Activated CD4-positive, alpha-beta T cell treated with anti-CD3 and anti-CD28 coated beads for 36 hours (primary cell): ENCODE measurements at places on chromosomes 5 and 9. TPM values are rescaled to one million over a fixed set of nuclear protein-coding genes. Genes with fewer than 3 reads are reported as not detected.
A peak's percentile ranks its signal among the peaks of the same experiment; 100 is the strongest.

DMRTA1 gene
- not detected for total RNA-seq

DNA sequence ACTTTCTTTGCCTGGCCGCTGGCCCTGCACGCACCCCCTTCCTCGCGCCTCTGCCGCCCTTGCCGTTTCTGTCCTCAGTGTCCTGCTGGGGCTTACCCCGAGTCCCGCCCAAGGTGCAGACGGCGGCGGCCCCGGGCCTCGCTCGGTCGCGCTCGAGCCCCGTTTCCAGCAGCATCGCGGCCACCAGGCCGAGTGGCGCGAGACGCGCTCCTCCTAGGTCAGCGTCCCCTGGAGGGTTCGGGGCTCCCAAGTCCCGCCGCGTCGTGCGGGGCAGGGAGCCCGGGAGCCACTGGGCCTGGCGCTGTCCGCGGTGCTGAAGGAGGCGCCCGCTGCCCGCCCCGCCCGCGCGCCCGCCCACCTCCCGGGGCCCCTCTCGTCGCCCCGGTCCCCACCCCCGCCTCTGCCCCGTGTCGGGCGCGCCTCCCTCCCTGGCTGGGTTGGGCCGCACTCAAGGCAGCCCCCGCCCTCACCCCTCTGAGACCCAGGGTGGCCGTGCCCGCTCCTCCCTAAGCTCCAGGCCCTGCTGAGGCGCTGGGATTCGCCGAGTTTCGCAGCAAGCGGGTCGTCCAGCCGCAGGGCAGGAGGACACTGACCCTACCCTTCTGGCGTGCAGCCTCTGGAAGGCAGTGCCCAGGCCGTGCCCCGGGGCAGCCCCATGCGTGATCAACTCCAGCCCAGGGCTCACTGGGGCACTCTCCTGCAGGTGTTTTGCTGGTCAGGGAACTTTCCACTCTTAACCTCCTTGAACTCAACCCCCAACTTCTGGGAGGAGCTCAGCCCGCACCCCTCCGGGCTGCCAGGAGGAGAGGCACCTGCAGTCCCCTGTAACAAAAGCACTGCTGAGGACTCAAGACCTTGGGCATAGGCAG is at the start of gene LHX3:
Gene LHX3 (minus strand): TSS at position 291 of the 869 bp plus-strand sequence. CDS start 116 bp downstream, at position 175.
- H3K27ac ChIP-seq: no peak within 1 kb of the TSS
- H3K4me3 ChIP-seq: no peak within 1 kb of the TSS
- peaks cover 22% of the 10 kb centered on the region for H3K27me3 ChIP-seq
- H3K36me3 ChIP-seq: peaks cover 4% of the 10 kb centered on the region

DNA sequence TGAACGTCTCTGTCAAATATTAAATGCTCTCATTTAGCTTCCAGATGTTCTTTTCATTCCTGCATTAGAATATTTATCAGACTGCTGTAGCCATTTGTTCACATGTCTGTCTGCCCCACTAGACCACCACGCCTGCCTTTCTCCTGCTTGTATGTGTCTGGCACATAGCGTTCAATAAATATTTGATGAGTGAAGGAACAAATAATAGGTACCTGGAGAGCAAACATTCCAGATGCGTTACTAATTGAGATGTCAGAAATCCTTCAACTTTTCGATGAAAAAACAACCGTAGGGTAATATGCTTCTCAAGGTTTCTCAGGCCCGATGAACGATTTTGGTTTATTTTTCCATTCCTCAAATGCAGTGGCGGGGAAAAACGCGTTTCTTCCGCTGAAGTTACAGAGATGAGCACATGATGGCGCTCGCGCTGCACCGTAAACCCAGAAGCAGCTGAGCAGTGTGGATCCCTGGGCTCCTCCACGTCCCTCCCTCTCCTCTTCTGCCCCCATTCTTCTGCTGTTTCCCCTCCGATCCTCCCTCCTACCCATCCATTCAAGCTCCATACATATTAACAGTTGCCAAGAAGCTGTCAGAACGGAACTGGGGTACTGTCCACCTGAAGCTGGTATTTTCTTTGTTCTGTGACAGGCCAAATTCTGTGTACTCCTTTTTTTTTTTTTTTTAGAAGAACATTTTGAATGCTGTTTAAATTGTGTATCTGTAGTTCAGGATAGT is 245.4 kb downstream of the MPDZ start:
- H3K36me3 ChIP-seq: no peaks in the 10 kb centered on the region
- no peak overlapping the region for H3K4me3 ChIP-seq
- no peaks in the 10 kb centered on the region for H3K27me3 ChIP-seq
- H3K27ac ChIP-seq: no peak overlapping the region
- peak; percentile 39 for DNase-seq

SLC46A2 gene
- not detected for total RNA-seq

IFNK gene
- total RNA-seq: not detected

DNA sequence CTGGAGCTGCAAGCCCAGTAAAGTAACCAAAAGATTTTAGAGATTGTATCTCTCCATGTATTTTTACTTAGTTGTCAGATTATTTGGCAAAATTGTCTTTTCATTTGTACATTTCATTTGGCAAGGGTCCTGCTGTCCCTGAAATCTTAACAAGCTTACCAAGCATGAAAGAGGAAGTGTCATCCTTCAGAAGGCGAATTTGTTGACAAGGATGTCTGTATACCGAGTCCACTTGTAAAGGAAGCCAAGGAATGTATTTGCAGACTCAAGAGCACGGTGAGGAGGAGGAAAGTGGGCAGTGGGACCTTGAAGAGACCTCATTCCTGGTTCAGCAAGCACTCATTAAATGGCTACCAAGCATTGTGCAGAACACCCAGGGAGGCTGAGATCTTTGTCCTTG is 7.5 kb upstream of the OTULINL start:
- H3K27ac ChIP-seq: no peak overlapping the region
- no peaks in the 10 kb centered on the region for H3K4me1 ChIP-seq
- H3K36me3 ChIP-seq: no peaks in the 10 kb centered on the region
- peaks cover 2% of the 10 kb centered on the region for H3K27me3 ChIP-seq

PCDHGA2 gene
- total RNA-seq: not detected

GRCh38 chr5:159638954-159639559 is 277.2 kb upstream of the ADRA1B start:
- H3K27ac ChIP-seq: no peak overlapping the region
- peaks cover 9% of the 10 kb centered on the region for H3K27me3 ChIP-seq
- H3K36me3 ChIP-seq: no peaks in the 10 kb centered on the region
- no peak overlapping the region for H3K4me3 ChIP-seq
- no peaks in the 10 kb centered on the region for H3K4me1 ChIP-seq
- DNase-seq: no peak

DNA sequence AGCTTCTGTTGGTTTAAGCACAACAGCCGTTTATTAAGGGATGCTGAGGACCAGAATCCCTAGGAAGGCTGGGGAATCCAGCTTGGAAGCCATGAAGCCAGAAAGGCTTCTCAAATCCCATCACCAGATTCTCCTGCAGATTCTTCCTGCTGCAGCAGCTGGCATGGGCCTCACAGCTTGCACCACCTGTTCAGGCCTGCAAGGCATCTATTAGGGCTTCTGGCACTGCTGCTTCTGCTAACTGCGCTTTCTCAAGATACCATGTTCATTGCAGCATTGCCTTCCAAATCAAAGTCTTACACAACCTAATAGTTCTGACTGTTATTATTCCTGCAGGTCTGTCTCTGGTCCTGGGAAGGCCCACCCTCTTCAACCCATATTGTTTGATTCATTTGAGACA is 51.2 kb upstream of the ZNF366 start:
- H3K27ac ChIP-seq: no peak overlapping the region
- no peak overlapping the region for H3K4me3 ChIP-seq
- DNase-seq: no peak
- peaks cover 18% of the 10 kb centered on the region for H3K4me1 ChIP-seq
- no peaks in the 10 kb centered on the region for H3K36me3 ChIP-seq

C9orf40 gene
- 14.0 TPM for total RNA-seq

ADRB2 gene
- 0.09 TPM for total RNA-seq

- no peaks in the 10 kb centered on the region for H3K27me3 ChIP-seq
- no peak overlapping the region for H3K4me3 ChIP-seq
- no peaks in the 10 kb centered on the region for H3K4me1 ChIP-seq
Observed at GRCh38 chr9:129391221-129391661, 213.2 kb upstream of the IER5L start.

GRCh38 chr5:158943569-158943968 is 156.1 kb downstream of the EBF1 start:
- no peak overlapping the region for H3K27ac ChIP-seq
- no peaks in the 10 kb centered on the region for H3K36me3 ChIP-seq
- H3K27me3 ChIP-seq: no peaks in the 10 kb centered on the region
- no peaks in the 10 kb centered on the region for H3K4me1 ChIP-seq
- DNase-seq: no peak

BARX1 gene
- 1.9 TPM for total RNA-seq

NUTM2F gene
- not detected for total RNA-seq

- H3K27ac ChIP-seq: no peak overlapping the region
- H3K36me3 ChIP-seq: no peaks in the 10 kb centered on the region
- no peak for DNase-seq
- H3K4me3 ChIP-seq: no peak overlapping the region
Observed at GRCh38 chr9:87787735-87788134, 61.8 kb downstream of the CTSL start.

DNA sequence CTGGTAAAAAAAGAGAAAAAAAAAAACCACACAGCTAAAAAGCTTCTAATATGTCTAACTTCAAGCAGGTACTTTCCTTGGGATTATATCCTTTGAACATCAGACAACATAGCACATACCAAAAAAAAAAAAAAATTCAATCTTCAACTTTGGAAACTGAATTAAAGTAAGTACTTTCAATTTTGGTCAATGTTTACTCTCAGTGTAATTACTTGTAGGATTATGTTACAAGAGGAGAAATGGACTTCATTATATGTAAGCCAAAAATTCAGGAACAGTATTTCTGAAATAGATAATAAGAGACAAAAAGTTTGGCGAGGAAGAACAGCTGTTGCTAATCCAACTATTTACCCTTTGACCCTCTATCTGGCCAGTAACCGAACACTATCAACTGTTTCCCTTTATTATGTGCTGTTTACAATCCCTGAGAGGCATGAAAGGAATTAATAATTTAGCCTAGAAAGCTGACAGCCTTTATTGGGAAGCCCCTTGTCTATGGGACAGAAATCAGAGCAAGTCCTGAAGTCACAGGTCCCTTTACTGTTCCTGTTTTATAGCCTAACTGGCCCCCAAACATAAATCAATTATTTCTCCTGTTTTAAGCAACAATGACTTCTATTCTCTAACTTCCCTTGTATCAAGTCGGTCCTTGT is 46.6 kb downstream of the NR6A1 start:
- no peak overlapping the region for H3K4me3 ChIP-seq
- DNase-seq: no peak
- H3K27me3 ChIP-seq: no peaks in the 10 kb centered on the region
- no peaks in the 10 kb centered on the region for H3K36me3 ChIP-seq

GPR21 gene
- total RNA-seq: 0.78 TPM

DNA sequence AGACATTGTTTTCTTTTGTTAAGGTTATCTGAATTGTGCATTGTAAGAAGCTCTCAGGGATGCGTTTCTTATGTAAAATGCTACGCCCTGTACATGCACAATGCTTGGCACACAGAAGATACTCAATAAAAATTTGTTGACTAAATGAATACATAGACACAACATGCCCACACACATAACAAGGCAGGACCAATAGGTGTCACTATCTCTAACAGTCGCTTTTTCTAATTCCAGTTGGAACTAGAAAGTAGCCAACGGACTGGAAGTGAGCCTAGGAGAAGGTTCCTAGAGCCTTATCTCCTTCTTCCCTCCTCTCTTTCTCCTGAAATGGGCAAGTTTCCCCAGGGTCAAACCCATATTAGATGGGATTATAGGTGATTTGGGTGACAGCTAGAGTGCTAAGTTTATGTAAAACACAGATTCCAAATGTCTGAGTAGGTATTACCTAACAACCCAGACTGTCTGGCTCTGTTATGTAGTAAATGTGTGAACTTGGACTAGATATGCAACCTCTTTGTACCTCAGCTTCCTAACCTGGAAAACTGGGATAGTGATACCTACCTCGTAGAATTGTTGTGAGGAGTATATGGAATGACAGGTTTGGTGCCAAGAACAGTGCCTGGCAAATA is 603.0 kb downstream of the RAB3C start:
- H3K36me3 ChIP-seq: no peaks in the 10 kb centered on the region
- H3K27ac ChIP-seq: no peak overlapping the region
- H3K27me3 ChIP-seq: peaks cover 14% of the 10 kb centered on the region
- no peak overlapping the region for H3K4me3 ChIP-seq
- peaks cover 5% of the 10 kb centered on the region for H3K4me1 ChIP-seq

- no peaks in the 10 kb centered on the region for H3K4me1 ChIP-seq
- H3K36me3 ChIP-seq: no peaks in the 10 kb centered on the region
- peaks cover 17% of the 10 kb centered on the region for H3K27me3 ChIP-seq
- DNase-seq: no peak
Observed at GRCh38 chr5:38466424-38467189, 89.8 kb downstream of the LIFR start.

DNA sequence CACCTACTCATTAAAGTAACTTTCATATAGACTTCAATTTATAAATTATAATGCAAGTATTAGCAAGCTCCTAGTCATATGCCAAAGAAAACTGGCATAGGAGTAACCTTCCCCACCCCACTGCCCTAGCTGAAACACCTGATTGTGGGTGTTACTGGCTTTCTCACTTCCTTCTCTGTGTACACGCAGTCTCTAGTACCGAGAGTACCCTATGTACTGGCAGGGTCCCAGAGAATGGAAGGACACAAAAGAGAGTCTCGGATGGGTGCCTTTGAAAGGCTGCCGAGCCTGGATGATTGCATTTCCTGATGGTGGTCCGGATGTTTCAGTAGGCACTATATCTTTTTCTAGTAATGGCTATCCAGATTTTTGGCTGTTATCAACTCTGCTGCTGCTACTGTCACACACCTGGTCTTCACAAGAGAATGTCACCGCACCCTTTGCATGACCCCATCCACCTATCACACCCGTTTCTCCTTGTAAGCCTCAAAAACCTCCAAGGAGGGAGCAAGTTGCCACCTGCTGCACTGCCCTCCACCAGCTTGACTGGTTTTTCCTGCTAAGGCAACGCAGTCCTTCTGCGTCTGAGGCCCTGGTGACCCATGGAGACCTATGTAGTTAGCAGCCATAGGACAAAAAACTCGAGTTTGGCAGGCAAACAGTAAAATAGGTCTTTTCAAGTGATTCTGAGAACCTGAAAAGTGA is 53.8 kb upstream of the CLINT1 start:
- no peaks in the 10 kb centered on the region for H3K36me3 ChIP-seq
- DNase-seq: no peak
- no peak overlapping the region for H3K4me3 ChIP-seq
- no peaks in the 10 kb centered on the region for H3K27me3 ChIP-seq

DNA sequence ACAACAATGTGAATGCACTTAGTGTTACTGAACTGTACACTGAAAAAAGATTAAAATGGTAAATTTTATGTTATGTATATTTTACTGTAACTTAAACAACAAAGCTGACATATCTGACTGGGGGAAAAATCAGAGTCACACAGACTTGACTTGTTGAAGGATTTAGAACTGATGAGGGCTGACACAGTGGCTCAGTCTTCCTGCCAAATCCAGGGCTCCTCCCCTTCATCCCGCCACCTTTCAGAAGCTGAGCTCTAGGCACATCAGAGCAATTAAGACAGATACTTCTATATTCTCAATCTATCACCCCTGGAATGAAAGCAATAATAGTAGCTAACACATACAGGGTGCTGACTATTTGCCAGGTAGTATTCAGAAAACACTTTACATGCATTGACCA is 27.7 kb upstream of the TAS2R1 start:
- H3K27ac ChIP-seq: no peak overlapping the region
- H3K27me3 ChIP-seq: no peaks in the 10 kb centered on the region
- H3K4me1 ChIP-seq: no peaks in the 10 kb centered on the region
- H3K36me3 ChIP-seq: no peaks in the 10 kb centered on the region

RLN2 gene
- 6.9 TPM for total RNA-seq
